ENCODE measurements at places on chromosomes 7 and 10.

DNA sequence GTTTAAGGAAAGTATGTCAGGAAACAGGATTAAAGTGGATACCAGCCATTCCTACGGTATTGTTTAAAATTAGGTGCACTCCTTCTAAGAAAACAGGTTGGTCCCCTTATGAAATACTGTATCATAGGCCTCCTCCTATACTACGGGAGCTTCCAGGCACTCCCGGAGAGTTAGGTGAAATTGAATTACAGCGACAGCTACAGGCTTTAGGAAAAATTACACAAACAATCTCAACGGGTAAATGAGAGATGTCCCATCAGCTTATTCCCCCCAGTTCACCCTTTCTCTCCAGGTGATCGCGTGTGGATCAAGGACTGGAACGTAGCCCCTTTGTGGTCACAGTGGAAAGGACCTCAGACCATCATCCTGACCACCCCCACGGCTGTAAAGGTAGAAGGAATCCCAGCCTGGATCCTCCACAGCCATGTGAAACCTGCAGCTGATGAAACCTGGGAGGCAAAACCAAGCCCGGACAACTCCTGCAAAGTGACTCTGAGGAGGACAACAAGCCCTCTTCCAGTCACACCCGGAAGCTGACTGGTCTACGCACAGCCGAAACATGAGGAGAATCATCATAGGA, 25.1 kb upstream of the GHITM start:
- DNase-seq: no peak

DNA sequence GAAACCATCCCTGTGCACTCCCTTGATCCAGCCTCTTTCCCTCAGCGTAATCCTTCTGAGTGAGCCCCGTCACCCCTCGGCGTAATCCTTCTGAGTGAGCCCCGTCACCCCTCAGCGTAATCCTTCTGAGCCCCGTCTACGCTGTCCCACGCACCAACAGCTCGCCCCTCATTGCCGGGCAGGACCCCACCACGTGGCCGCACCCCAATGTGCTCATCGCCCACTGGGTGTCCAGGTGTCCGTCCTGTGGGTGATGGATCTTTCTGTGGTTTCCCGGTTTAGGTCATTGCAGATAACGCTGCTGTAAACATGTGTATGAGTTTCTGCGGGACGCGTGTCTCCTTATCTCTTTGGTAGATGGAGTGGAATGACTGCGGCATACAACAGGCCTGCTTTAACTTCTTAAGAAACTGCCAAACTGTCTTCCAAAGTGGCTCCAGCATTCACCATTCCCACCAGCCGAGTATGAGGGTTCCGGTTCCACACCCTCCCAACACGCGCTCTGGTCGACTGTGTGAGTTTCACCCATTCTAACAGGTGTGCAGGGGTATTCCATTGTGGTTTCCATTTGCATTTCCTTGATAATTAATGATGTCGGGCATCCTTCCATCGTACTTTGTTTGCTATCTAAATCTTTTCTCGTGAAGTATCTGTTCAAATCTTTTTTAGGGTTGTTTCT, 42.1 kb upstream of the NKX6-2 start:
- no peak for DNase-seq

DNA sequence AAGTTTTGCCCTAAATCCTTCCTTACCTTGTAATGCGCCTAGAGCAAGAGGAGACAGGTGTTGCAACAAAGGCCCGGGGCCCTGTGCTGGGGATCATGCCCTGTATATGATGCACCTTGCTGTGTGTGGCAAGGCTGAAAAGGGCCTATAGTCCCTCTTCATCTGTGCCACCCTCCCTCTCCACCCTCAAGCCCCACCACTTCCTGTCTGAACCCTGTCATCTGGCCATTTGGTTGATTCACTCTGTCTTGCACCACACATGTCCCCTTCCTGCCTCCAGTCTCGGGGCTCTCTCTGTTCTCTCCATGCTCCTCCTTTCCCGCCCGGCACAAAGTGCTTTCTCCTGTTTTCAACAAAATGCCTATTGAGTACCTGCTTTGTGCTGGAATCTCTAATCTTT, 11.5 kb upstream of the MALSU1 start:
- no peak for DNase-seq

GRCh38 chr7:51180092-51180491, 136.5 kb downstream of the COBL start:
- no peak for DNase-seq

DNA sequence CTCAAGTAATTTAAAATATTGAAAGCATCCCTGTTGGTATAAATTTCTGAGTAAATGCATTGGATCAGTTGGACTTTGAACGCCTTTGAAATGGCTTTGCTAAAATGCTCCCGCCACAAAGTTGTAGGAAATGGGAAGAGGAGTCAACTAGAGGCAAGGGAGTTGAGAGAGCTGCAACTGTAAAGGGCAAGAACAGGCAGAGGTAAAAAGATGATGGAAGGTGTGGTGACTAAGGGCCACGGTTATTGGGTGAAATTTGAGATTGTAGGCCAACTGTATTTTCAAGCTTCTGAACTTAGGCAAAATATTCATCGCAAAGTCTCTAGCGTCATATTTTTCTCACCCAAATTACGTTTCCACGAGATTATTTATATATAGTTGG, 595 bp upstream of the SUMF2 start:
- no peak for DNase-seq

DNA sequence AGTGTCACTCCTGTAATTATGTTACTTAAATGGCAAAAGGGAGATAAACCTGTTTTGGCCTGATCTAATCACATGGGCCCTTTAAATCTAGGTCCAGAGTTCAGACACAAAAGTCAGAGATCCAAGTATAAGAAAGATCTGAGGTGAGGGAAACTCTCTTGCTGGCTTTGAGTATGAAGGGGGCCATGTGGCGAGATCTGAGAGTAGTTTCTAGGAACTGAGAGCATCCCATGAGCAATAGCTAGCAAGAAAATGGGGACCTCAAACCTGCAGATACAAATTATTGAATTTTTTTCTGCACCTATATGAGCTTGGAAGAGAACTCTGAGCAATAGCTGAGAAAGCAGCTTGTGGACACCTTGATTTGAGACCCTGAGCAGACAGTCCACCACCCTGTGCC, 27.6 kb downstream of the ANKRD7 start:
- DNase-seq: no peak

GRCh38 chr10:122999347-122999746, 9.2 kb downstream of the IKZF5 start:
- no peak for DNase-seq

Data from C1 segment of cervical spinal cord (tissue), 14 donors.